ENCODE measurements at places on chromosomes 6 and 20. TPM values are rescaled to one million over a fixed set of nuclear protein-coding genes. Genes with fewer than 3 reads are reported as not detected.

GRCh38 chr20:37381621-37382471, 35.9 kb downstream of the SRC start:
- DNase-seq: no peak
- no peaks in the 10 kb centered on the region for H3K36me3 ChIP-seq
- H3K27me3 ChIP-seq: no peaks in the 10 kb centered on the region
- H3K4me3 ChIP-seq: no peak overlapping the region
- H3K4me1 ChIP-seq: peaks cover 4% of the 10 kb centered on the region

GRCh38 chr20:46694484-46694883, 5.2 kb upstream of the TP53RK start:
- H3K4me1 ChIP-seq: no peaks in the 10 kb centered on the region
- H3K27me3 ChIP-seq: no peaks in the 10 kb centered on the region
- no peak overlapping the region for H3K4me3 ChIP-seq
- no peak overlapping the region for H3K27ac ChIP-seq
- DNase-seq: no peak
- no peaks in the 10 kb centered on the region for H3K36me3 ChIP-seq

DNA sequence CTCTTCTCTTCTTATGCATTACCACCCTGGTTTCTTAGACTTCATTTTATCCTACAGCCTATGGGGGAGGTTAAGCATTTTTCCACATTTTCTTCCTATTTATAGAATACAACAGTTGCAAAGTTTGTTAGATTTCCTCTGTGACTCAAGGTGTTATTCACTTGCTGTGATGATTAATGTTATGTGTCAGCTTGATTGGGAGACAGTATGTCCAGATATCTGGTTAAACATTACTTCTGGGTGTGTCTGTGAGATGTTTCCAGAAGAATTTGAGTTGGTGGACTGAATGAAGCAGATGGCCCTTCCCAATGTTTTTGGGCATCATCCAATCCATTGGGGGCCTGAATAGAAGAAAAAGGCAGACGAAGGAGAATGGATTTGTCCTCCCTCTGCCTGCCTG, 131.3 kb downstream of the C6orf118 start:
- no peak overlapping the region for H3K4me3 ChIP-seq
- no peak for DNase-seq
- no peaks in the 10 kb centered on the region for H3K4me1 ChIP-seq
- no peaks in the 10 kb centered on the region for H3K36me3 ChIP-seq

The C20orf141 gene
- not detected for total RNA-seq

The HSPA12B gene
- total RNA-seq: 7.3 TPM

- H3K27me3 ChIP-seq: no peaks in the 10 kb centered on the region
- DNase-seq: no peak
- H3K27ac ChIP-seq: no peak overlapping the region
- no peaks in the 10 kb centered on the region for H3K36me3 ChIP-seq
- no peak overlapping the region for H3K4me3 ChIP-seq
- H3K4me1 ChIP-seq: no peaks in the 10 kb centered on the region
These were observed 8.8 kb upstream of the OSTM1 start for GRCh38 chr6:108083349-108083748.

The TCF15 gene
- not detected for total RNA-seq

- peak overlapping the region; percentile 50 for H3K4me3 ChIP-seq
- H3K4me1 ChIP-seq: no peaks in the 10 kb centered on the region
- peak; percentile 21 for DNase-seq
- no peak overlapping the region for H3K27ac ChIP-seq
- H3K36me3 ChIP-seq: no peaks in the 10 kb centered on the region
These were observed 739 bp downstream of the GSS start for GRCh38 chr20:34954904-34955230.

The MPIG6B gene
- not detected for total RNA-seq

- H3K27me3 ChIP-seq: no peaks in the 10 kb centered on the region
- H3K36me3 ChIP-seq: no peaks in the 10 kb centered on the region
- peak; percentile 12 for DNase-seq
- H3K4me3 ChIP-seq: no peak overlapping the region
- H3K4me1 ChIP-seq: peaks cover 3% of the 10 kb centered on the region
These were observed 72.6 kb upstream of the PLEKHG1 start for GRCh38 chr6:150527100-150527499.

DNA sequence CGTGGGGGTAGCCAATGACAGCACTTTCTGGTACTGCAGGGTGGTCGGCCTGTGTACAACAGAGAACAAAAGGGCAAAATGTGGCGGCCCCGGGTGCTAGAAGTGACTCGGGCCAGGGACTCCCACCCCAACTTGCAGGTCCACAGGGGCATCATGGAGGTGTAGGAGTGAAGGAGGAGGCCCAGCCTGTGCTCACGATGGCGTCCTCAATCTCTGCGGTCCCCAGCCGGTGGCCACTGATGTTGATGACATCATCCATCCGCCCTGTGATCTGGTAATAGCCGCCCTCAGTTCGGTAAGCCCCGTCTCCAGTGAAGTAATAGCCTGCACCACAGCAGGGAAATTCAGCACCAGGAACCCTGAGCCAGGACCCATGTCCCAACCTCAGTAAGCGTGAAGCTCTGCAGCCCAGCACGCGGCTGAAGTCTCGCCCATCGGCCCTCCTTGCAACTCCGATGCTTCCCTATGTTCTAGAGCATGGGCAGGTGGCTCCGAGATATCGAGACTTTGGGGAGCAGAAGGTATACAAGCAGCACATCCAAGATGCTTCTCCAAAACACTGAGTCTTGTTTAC, 20.2 kb upstream of the APMAP start:
- H3K4me3 ChIP-seq: no peak overlapping the region
- peaks cover 27% of the 10 kb centered on the region for H3K36me3 ChIP-seq
- H3K27me3 ChIP-seq: no peaks in the 10 kb centered on the region
- H3K4me1 ChIP-seq: peaks cover 34% of the 10 kb centered on the region
- no peak overlapping the region for H3K27ac ChIP-seq
- no peak for DNase-seq

DNA sequence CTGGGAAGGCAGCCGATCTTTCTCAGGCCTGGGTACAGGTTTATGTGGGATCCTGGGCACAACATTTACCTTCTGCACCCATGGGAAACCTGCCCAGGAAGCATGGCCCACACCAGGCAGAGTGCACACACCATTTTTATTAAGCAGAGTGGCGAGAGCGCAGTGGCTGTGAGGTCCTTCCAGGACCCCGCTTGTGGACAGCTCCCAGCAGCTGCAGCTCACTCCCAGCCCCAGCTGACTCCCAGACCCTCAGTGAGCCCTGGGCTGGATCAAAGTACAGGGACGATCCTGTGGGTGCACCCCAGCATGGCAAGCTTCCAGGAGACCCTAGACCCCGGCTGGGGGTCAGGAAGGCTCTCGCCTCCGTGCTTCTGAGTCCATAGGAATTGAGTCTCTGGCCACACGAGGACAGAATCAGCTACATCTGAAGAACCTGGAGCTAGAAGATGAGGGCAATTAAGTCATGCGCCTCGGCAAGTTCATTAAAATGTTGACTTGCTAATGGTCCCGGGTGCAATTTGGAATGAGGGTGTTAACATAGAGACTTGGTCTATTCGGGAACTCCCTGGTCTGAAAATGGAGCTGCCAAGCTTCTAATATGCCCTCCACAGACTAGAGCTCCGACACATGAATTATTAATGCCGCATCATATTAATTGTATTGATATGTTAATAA, 65.4 kb upstream of the SLCO4A1 start:
- H3K36me3 ChIP-seq: no peaks in the 10 kb centered on the region
- no peak overlapping the region for H3K27ac ChIP-seq

GRCh38 chr6:56946368-56946767, 8.5 kb upstream of the BEND6 start:
- H3K4me3 ChIP-seq: no peak overlapping the region
- H3K4me1 ChIP-seq: no peaks in the 10 kb centered on the region
- no peaks in the 10 kb centered on the region for H3K27me3 ChIP-seq

DNA sequence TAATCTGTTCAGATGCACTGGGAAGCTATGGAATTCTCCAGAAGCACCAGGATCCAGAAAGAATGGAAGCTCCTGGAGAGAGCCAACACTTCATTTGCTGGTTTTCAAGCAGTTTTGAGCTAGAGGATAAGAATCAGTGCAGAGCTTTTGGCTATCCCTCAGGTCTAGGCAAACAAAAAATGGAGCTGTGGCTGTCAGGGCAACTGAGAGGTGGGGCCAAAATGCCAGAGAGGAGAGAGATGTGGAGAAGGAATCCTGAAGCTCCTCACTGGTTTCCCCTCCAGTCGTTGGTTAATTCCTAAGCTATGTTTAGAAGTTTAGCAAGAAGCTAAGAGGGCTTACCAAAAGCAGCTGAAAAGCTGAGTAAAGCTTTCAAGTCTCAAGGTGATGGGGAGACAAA, 294.2 kb upstream of the JARID2 start:
- H3K4me1 ChIP-seq: no peaks in the 10 kb centered on the region
- no peak overlapping the region for H3K27ac ChIP-seq
- no peak for DNase-seq
- no peaks in the 10 kb centered on the region for H3K27me3 ChIP-seq
- no peak overlapping the region for H3K4me3 ChIP-seq
- no peaks in the 10 kb centered on the region for H3K36me3 ChIP-seq

DNA sequence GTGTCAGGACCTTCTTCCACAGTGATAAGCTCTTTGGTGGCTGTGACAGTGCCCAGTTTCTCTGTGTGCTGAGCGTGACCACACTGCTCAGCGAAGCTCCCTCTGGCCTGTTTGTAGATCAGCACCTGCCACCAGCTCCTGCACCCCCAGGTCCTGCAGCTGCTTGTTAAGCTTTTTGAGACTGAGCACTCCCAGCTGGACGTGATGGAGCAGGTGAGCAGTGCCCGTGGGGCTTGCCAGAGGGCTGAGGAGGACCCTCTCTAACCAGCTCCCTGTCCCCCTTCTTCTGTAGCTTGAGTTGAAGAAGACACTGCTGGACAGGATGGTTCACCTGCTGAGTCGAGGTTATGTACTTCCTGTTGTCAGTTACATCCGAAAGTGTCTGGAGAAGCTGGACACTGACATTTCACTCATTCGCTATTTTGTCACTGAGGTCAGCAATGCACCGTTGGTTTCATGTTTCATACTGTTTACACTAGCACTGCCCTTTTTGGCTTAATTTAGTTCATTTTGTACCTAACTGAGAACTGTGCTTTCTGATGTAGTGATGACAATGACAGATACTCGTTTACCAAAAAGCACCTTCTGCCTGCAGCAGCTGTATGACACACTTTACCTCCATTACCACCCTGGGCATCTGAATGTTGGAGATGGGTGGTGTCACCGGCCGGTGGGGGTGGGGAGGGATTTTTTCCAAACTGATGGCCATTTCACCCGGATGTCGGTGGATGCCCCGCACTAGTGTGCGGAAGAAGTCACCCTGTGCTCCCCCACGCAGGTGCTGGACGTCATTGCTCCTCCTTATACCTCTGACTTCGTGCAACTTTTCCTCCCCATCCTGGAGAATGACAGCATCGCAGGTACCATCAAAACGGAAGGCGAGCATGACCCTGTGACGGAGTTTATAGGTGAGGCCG, 12.5 kb downstream of the NELFCD start:
- no peak overlapping the region for H3K4me3 ChIP-seq
- peaks cover 23% of the 10 kb centered on the region for H3K4me1 ChIP-seq
- peaks cover 76% of the 10 kb centered on the region for H3K36me3 ChIP-seq

The DACT2 gene
- total RNA-seq: 0.27 TPM

- no peak overlapping the region for H3K4me3 ChIP-seq
- peaks cover 7% of the 10 kb centered on the region for H3K4me1 ChIP-seq
- DNase-seq: no peak
- no peaks in the 10 kb centered on the region for H3K36me3 ChIP-seq
- no peak overlapping the region for H3K27ac ChIP-seq
- no peaks in the 10 kb centered on the region for H3K27me3 ChIP-seq
These were observed 8.1 kb downstream of the L3MBTL1 start for GRCh38 chr20:43515628-43516027.

The SIRPD gene
- not detected for total RNA-seq

- H3K36me3 ChIP-seq: no peaks in the 10 kb centered on the region
- no peak overlapping the region for H3K4me3 ChIP-seq
- H3K27me3 ChIP-seq: no peaks in the 10 kb centered on the region
- no peak overlapping the region for H3K27ac ChIP-seq
These were observed 51.9 kb upstream of the TPD52L1 start for GRCh38 chr6:125101631-125102030.

DNA sequence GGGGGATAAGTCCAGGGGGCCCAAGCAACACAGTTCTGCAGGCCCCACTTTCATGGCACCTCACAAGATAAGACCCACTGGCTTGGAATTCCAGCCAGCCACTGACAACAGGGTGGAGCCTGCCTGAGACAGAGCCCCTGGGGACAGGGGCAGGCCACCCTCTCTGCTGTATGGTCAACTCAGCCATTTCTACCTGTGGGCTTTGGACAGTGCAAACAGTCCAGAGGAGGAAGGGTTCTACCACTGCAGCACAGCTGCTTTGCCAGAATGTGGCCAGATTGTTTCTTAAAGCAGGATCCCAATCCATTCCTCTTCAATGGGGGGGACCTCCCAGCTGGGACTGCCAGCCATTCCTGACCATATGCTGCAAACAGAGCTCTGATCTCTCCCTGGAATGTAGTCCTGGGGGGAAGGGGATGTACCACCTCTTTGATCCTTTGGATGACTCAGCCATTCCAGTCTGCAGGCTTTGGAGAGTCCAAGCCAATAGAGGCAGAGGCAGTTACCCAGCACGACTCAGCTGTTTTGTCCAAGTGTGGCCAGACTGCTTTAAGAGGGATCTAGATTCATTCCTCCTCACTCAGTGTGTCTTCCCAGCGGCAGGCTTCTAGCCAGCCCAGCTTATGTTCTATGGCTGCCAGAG, 842.2 kb downstream of the EPHA7 start:
- no peaks in the 10 kb centered on the region for H3K4me1 ChIP-seq
- no peaks in the 10 kb centered on the region for H3K27me3 ChIP-seq
- DNase-seq: no peak
- no peak overlapping the region for H3K4me3 ChIP-seq
- no peaks in the 10 kb centered on the region for H3K36me3 ChIP-seq
- no peak overlapping the region for H3K27ac ChIP-seq

GRCh38 chr6:16319813-16320532, 81.6 kb downstream of the GMPR start:
- H3K36me3 ChIP-seq: no peaks in the 10 kb centered on the region
- no peaks in the 10 kb centered on the region for H3K27me3 ChIP-seq
- no peak overlapping the region for H3K4me3 ChIP-seq

The HSPA1L gene
- total RNA-seq: 4.1 TPM

The ZC2HC1B gene
- not detected for total RNA-seq

GRCh38 chr6:151498327-151498726, 4.5 kb downstream of the CCDC170 start:
- H3K4me1 ChIP-seq: peaks cover 11% of the 10 kb centered on the region
- no peak overlapping the region for H3K27ac ChIP-seq
- no peak overlapping the region for H3K4me3 ChIP-seq
